ENCODE measurements at places on chromosomes 12 and 14.
A peak's percentile ranks its signal among the peaks of the same experiment; 100 is the strongest.

- no peak for DNase-seq
Measured at GRCh38 chr12:34396006-34396860, 373.9 kb downstream of the ALG10 start.

DNA sequence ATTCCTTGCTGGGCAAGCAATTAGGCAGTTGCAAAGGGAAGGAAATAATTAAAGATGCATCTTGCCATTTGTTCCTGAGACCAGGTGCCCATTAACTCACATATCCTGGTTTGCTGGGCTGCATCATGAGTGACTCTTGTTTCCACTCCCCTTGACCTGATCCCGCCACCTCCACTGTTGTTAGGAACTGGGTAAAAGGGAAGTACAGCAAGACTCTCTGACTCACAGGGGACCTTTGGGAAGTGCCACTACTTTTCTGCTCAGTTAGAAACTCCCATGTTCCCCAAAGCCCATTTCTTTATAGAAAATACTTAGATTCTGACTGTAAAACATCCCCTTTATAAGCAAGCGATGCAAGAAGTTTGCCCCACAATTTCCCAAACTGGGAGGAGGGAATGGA lies 186.0 kb upstream of the BCL2L14 start:
- DNase-seq = no peak

DNA sequence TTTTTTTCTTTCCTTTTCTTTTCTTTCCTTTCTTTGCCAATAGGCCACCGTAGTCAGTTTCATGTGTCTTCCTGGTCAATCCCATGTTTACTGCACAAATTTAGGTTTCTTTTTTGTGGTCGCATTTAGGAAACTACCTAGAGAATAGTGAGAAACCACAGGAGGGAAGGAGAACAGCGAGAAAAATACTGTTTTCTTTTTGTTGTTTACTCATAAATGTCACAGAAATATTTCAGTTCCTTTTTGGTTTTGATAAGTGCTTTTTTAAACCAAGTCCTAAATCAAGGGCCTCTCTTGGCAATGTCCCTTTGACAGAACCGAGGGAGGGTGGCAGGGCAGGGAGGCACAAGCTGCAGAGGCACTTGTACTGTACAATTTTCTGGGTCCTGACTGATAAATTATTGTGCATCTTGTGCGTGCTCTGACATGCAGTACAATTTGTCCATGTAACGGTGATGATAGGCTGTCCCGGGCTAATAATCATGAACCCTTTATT lies 326.1 kb downstream of the CACNA1C start:
- no peak for DNase-seq

GRCh38 chr12:91690531-91690930 lies 455.1 kb downstream of the BTG1 start:
- DNase-seq = no peak

GRCh38 chr14:71753126-71753830 lies 179.0 kb upstream of the RGS6 start:
- DNase-seq = peak; percentile 35

DNA sequence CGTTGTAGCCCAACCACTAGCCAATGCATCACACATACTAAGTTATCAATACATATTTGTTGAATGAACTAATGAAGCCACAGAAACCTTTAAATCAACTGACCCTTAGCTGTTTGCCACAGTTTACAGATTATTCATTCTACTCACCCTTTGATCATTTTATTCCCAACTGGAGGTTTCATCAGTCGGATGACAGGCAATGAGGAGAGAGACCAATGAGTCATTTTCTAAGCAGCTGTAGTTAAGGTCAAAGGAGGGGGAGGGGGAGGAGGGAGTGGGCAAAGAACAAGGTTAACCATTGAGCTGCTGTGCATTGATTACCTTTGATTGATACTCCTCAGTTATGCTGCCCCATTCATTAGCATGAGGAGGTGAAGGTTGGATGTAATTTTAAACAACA lies 469.5 kb downstream of the VRK1 start:
- no peak for DNase-seq

GRCh38 chr14:101823511-101824120 lies 62.1 kb downstream of the PPP2R5C start:
- no peak for DNase-seq

DNA sequence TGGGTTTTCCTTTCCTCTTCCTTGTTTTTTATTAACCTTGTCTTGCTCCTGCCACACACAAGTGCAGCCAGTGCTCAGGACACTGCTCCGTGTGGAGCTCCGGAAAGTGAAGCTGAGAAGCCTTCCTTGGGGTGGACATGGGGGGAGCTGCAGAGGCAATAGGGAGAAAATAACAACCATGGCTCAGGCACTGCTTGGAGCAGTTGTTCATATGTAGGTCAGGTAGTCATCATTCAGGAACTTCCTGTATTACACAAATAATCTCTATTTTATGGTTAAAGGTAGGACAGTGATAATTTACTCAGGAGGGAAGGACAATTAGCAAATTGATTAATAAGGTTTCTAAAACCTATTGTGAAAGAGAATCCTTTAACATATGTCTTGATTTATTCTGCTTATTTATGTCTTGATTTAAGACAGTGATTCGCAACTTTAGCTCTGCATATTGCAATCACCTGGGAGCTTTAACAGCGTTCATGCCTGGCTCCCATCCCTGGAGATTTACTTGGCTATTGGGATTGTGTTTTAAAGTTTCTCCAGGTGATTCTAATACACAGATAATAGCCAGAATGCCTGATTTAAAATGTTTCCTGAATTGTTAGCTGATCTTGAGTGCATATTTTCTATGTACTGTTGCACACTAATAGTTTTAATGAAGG lies 92.1 kb downstream of the ETV6 start:
- DNase-seq = no peak

- DNase-seq = no peak
Measured at GRCh38 chr14:89309670-89310177, 107.3 kb downstream of the FOXN3 start.

GRCh38 chr12:54126029-54126695 lies 62.6 kb downstream of the SMUG1 start:
- DNase-seq = no peak

- peak; percentile 26 for DNase-seq
Measured at GRCh38 chr14:60721326-60722106, 2.6 kb downstream of the SIX4 start.

DNA sequence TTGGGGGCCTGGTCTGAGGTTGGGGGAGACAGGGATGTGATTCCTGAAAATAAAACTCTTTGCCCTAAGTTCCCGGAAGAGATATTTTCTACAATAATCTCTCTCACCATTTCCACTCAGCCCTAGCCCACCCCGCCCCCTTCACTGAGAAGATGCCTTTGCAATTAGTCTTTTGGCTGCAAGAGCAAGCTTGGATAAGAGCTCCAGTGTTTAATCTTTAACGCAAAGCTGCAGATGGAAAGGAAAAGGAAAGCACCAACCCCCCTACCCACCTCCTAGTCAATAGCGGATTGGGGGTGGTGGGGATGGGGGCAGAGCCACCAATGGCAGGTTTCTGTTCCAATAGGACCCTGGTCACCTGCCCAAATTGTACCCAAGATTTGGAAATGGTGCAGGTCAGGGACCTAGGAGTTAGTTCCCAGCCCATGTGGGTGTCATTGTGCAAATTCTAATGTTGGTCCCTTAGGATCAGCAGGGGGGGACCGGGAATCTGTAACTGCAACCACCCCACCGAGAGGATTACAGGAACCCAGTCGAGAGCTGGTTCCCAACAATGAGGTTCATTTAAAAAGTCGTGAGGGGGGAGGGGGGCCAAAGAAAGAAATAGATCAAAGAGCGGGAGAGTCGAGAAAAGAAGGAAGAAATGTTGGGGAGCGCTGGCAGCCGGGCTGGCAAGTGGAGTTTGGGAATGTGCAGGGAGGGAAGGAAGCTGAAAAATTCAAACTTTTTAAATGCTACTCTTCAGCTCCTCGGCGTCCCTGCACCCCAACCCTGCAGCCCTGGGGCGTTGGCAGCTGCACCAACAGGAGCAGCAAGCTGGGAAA lies 1.6 kb downstream of the ZFP36L1 start:
- DNase-seq = no peak
